Mammary epithelial cell (primary cell): ENCODE measurements at places on chromosomes 12 and 14.
A peak's percentile ranks its signal among the peaks of the same experiment; 100 is the strongest.

DNA sequence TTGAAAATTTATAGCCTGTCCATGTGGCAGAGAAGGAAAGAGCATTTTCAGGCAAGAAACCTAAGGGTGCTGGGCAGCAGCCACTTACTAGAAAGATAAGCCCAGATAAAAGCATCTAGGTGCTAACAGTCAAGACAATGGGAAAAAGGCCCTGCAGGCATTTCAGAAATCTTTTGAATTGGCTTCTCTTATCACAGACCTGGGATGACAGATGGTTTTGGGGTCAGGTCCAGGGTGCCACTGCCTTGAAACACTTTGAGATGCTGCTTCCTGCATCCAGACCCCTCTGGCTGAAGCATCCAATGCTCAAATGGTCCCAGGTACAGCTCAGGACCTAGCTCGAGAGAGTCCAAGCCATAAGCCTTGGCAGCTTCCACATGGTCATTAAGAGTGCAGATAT lies 466.5 kb downstream of the FSCB start:
- no peak for DNase-seq

- DNase-seq = no peak
Observed at GRCh38 chr14:100054316-100055075, 10.7 kb upstream of the EVL start.

DNA sequence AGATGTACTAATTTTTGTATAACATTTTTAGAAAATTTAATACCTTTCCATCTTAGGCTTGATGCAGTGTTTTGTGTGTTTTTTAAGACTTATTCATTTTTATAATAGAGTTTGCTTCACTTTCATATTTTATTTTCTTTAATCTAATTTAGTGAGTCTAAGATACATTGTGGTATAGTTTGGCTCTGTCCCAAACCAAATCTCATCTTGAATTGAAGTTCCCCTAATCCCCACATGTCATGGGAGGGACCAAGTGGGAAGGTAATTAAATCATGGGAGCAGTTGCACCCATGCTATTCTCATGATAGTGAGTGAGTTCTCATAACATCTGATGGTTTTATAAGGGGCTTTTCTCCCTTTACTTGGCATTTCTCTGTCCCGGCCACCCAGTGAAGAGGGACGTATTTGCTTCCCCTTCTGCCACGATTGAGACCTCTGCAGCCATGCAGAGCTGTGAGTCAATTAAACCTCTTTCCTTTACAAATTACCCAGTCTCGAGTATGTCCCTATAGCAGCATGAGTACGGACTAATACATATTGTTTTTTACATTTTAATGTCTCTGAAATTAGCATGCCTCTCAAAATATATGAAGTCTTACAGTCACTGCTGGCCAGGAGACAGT lies 34.9 kb downstream of the GABARAPL1 start:
- no peak for DNase-seq

GRCh38 chr14:60356906-60357550 lies 108.0 kb downstream of the PPM1A start:
- no peak for DNase-seq

DNA sequence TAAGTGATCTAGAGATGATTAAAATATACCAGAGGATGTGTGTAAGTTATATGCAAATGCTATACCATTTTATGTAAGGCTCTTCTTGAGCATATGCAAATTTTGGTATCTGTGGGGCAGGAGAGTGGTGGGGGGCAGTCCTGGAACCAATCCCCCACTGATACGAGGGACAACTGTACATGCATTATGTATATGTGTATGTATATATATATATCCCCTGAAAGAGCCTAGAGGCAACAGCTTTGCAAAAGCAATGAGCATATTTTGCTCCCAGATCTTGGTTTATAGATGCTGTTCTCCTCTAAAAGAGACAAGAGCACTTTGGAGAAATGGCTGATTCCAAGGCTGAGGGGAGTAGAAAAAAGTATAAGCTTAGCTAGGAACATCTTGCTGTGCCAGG lies 12.4 kb upstream of the SLC25A3 start:
- DNase-seq = no peak

DNA sequence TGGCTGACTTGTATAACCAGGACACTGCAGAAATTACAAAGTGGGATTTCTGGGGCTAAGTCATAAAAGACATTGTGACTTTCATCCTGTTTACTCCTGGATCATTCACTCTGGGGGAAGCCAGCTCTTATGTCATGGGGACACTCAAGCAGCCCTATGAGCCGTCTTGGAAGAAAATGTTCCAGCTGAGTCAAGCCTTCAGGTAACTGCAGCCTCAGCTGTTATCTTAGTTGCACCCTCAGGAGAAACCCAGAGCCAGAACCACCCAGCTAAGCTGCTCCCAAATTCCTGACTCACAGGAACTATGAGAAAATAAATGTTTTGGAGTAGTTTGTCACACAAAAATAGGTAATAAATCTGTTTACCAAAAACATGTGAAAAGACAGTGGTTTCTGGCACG lies 43.1 kb upstream of the GXYLT1 start:
- DNase-seq = peak; percentile 5

DNA sequence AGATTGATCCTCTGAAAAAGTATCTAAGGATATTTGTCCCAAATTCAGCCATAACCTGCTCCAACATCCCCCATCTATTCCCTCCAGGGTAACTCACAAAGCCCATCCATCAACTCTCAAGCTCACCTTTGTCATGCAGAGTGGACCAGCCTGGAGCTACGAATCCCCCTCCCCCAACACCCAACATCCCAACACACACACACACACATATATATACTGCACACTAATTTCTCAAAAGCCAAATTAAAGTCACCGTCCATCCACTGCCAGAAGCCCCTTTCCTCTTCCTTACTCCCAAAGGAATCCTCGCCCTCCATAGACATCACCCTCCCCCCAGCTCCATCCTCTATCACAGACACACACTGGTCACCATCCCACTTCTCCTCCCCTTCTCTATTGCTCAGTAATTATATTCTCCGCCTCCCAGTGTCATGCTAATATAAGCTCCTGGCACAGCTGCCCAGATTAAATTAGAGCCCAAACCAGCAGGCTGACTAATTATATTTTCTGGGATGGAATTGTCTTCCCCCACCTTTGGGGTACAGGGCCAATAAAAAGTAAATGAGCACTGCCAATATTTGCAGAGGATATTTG lies 13.5 kb upstream of the TESPA1 start:
- DNase-seq = no peak

- no peak for DNase-seq
Observed at GRCh38 chr12:8870586-8870985, 43.7 kb upstream of the PHC1 start.

- DNase-seq = no peak
Observed at GRCh38 chr12:64457466-64457865, 5.5 kb downstream of the TBK1 start.

DNA sequence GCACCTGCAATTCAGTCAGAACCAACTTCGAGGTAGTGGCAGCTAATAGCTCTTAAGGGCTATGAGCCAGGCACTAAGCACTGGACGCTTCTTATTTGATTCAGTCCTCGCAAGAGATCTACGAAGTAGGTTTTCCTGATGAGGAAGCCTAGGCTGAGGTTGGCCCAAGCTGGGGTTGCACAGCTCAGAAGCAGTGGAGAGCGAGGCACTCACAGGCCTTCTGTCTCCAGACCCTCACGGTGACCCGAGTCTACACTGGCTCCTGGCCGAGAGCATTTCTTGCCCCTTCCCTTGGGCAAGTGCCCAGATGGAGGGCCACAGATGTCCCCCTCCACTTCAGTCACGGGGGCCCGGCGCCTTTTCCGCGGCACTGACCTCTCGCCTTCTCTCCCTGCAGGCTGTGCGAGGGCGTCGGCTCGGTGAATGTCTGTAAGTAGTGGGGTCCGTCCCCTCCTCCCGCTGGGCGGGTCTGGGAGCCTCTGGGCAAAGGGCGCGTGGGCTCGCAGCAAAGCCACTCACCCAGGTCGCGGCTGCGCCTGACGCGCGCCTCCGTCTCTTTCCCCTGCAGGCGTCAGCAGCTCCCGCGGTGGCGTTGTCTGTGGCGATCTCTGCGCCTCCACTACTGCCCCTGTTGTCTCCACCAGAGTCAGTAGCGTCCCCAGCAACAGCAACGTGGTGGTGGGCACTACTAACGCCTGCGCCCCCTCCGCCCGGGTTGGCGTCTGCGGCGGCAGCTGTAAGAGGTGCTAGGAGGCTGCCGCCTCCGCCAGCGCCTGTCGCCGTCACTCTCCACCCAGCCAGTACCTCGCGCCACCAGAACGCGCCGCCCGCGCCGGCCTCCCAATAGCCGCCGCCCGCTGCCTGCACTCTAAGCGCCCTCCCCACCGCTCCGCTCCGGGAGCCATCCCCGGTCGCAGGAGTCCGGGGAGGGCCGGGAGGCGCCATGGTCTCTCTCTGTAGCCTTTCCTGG lies 13.1 kb downstream of the KRT83 start:
- peak; percentile 50 for DNase-seq

DNA sequence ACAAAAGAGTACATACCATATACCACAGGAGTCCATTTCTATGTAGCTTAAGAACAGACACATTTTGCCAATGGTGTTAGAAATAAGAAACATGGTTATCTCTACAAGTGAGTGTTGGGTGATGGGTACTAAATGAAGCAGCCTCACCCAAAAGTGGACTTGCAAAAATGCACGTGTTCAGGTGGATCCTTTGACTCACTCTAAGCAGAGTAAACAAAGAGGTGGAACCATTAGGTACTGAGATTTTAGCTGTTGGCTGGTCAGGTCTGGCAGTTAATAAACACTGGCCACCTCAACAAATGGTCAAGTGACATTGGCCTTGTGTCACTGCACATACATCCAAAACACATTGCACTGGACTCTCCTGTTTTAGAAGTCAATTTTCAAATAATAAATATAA lies 27.6 kb downstream of the EVL start:
- DNase-seq = peak; percentile 17

DNA sequence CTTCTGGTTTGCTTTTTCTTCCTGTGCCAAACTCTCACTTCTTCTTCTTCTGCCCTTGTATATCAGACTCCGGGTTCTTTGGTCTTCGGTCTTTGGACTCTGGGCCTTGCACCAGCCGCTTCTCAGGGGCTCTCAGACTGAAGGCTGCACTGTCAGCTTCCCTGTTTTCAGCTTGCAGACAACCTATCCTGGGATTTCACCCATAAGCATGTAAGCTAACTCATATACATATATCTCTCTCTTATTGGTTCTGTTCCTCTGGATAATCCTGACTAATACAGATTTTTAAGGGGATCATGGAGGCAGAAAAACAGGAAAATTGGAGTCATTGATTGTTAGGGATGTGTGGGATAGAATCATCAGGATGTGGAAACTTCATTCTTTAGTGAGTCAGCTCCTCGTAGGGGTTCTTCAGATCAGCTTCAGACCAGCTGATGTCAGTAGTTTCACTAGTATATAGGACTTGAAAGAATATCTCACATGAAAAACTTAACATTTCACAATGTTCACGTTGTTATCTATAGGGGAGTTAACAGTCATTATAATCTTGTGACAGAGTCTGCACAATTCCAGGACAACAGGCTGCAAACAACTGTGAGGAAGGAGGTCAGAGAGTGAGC lies 102.9 kb downstream of the RASSF9 start:
- DNase-seq = peak; percentile 34

GRCh38 chr12:9341260-9341585 lies 133.0 kb upstream of the PZP start:
- no peak for DNase-seq

DNA sequence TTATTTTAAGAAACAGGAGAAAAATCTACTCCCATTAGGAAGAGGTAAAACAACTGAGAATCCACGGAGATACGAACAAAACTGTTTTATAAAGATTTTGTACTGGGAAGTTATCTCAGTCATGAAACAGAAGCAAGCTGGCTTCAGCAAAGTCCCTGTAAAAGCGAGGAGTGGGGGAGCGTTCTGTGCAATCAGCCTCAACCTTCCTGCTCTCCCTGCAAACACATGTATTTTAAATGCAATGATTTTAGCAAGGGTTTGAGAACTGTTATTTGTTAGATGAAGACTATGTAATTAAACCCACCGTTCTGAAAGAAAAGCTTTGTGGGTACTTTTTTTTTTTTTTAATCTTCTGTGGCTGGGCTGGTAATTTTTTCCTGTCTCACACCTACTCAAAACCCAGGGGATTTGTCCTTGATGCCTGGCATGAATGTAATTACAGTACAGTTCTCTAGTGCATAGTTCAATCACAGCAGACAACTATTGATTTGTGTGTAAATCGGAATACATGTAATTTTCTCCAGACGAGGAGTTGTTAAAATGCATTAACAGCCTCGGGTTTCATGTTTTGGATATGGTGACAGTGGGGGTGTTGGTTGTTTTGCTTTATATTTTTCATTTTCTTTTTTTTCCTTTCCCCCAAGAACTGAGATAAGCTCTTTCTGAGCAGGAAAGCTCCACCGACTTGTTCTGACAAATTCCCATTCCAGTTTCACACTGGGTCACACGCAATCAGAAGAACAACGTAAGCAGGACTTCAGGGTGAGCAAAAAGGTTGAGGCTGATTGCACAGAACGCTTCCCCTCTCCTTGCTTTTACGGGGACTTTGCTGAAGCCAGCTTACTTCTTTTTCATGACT lies 153.6 kb downstream of the PHLDA1 start:
- peak; percentile 74 for DNase-seq

DNA sequence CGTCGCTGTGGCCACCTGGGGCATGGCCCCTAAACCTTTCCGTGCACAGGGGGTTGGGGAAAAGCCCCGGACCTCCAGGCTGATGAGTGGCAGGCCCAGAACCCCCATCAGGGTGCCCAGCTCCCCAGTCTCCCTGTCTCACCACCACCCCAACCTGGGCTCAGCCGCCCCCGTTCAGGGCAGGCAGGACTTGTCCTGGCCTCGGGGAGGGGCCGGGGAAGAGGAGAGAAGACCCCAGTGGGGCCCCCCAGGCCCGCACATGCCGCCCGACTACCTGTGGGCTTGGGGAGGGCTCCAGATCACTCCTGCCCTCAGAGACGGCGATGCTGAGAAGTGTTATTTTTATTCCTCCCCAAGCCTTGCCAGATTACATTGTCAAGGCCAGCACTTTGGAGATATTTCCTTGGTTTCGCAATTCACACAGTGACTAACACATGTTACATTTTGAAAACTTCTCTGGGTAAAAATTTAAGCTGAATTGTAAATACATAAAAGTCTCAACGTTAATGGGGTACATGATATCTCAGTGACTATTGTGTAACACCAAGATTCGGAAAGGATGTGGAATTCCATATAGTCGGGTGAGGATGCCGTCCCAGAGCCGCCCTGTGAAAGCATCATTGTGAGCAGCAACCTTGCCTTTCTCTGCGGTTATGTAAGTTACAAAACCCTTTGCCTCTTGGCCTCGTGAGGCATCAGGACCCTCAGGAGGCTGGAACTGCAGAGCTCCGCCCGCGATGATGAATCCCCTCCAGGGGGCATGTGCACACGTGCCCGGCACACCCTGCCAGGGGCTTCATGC lies 85.6 kb upstream of the DIO3 start:
- peak; percentile 31 for DNase-seq

DNA sequence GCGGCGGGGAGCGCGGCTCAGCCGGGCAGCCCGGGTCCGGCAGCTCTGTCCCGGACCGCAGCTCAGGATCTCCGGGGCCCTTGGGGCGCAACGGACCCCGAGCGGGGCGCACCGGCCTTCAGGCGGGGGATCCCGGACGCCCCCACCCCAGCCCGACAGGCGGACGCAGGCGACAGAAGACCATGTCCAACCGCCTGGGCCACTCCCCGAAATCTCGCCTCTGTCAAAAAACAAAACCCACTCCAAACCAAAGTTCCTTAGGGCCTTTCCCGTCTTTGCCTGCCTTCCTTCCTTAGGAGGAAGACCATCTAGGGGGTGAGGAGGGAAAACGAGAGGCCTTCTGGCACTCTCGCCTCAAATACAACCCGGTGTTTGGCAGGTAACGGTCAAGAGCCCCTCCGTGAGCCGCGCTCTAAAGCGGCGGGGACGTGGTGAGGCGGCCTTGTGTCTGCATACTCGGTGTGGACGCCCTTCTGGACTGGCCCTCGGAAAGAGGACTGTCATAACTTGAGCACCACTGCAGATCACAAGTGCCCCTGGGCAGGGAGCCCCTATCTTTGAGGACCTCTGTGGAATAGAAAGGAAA lies 604 bp downstream of the HCFC2 start:
- peak; percentile 21 for DNase-seq
